Fibroblast of villous mesenchyme (primary cell): ENCODE measurements at places on chromosomes 3 and 15.

GRCh38 chr3:116757315-116757714 is 47.7 kb downstream of the TUSC7 start:
- DNase-seq, result no peak

DNA sequence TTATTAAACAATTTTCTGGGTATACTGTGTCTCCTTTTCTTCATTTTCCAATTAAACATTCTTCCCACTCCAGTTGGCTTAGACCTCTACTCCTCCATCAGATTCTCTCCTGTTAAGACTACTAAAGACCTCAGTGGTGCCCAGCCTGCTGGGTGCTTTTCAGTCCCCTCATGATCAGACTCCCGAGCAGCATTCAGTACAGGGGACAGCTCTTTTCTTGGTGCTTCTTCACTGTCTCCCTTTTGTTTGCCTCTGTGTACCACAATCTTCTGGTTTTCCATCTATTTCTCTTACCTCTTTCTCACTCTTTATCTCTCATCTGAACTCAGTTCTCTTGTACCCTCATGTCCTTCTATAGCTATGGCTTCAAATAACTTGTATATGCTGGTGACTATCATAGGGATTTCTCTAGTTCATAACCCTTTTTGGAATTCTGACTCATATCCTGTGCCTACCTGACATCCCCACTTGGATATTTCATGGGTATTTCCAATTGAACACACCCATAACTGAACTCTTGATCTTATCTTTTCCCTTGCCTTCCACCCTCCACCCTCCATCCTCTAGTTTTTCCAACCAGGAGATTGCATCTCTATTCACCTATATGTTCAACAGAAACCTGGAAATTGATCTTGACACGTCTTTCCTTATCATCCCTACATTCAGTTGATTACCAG is 55.6 kb upstream of the ABHD10 start:
- no peak for DNase-seq

- no peak for DNase-seq
These were observed 11.0 kb downstream of the PGPEP1L start for GRCh38 chr15:98996624-98997023.

GRCh38 chr15:38486936-38487335 is 33.0 kb downstream of the FAM98B start:
- DNase-seq, result no peak

DNA sequence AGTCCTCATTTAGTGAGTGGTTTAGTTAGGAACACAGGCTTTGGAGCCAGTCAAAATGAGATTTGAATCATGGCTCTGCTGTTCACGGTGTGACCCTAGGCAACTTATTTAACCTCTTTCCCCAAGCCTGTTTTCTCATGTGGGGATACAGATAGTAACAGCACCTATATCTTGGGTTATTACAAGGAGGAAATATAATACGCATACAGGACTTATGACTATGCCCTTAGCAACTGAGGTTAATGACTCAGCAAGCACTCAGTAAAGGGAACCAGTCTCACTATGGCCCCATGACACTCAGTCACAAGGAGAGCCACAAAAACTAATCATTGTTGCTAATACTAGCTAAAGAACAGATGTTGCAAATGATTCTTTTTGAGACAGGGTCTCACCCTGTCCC is 45.9 kb downstream of the SUMF1 start:
- DNase-seq, result peak; percentile 47

- DNase-seq, result no peak
These were observed 95.1 kb upstream of the UMPS start for GRCh38 chr3:124635169-124635539.
